ENCODE measurements at places on chromosomes 2 and 18.

DNA sequence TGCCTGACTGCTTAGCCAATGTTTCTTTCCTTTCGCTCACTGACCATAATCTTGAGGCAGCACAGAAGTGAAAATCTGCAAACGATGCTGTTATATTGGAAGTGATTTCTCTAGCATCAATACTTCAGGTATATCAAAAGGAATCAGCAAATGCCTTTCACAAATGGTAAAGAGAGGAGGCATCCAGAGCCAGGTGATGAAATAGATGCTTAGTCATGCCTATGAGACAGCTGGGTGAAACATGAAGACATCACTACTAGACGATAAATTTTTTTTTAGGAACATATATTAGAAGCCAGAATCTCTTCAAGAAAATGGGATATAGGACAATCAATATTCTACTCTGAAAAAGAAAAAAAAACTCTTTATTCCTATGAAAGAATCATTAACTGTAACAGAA, 249.2 kb upstream of the SLC39A10 start:
- no peak for DNase-seq

DNA sequence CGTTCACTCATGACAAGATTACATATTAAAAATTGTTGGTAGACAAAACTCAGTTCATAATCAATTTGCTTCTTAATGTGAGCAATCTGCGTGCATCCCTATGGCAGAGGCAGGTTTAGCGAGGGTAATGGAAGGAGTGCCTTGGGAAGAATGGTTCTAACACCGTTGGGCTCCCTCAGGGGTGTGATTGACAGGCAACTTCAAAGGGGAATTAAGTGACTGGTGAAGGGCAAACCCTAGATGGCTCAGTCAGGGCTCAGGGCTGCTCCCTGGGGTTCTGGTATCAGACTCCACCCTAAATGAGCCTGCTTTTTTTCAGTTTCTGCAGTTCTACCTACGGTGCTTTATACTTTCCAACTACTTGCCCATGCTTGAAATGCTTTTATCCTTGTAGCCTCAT, 419.5 kb upstream of the CELF4 start:
- DNase-seq: no peak

GRCh38 chr2:237222601-237223041, 136.9 kb downstream of the COPS8 start:
- no peak for DNase-seq

- DNase-seq: no peak
Measured at GRCh38 chr2:65425276-65425675, 7.1 kb downstream of the SPRED2 start.

GRCh38 chr18:62372156-62372555, 47.0 kb downstream of the TNFRSF11A start:
- DNase-seq: no peak

DNA sequence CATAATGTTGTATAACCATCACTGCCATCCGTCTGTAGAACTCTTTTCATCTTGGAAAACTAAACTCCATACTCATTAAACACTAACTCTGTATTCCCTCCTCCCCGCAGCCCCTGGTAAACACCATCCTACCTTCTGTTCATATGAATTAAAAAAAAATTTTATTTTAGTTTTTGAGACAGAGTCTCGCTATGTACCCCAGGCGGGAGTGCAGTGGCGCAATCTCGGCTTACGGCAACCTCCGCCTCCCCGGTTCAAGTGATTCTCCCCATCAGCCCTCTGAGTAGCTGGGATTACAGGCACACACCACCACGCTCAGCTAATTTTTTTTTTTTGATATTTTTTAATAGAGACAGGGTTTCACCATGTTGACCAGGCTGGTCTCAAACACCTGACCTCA, 52.9 kb downstream of the RRM2 start:
- no peak for DNase-seq

DNA sequence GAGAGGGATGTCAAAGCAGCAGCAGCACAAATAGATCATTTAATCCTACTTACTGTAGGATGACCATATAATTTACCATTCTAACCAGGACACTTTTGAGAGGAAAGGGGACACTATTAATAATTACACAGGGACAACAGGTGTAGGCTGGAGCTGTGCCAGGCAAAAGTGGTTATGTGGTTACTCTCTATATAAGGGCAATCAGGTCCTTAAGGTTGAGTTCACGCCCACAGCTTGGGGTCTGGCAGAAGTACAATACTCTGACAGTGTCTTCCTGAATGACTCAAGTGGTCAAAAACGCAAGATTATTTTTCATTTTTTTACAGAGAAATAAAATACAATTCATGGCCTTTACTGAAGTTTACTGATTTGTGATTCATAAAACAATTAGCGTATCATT, 2.8 kb downstream of the PREPL start:
- peak; percentile 71 for DNase-seq

DNA sequence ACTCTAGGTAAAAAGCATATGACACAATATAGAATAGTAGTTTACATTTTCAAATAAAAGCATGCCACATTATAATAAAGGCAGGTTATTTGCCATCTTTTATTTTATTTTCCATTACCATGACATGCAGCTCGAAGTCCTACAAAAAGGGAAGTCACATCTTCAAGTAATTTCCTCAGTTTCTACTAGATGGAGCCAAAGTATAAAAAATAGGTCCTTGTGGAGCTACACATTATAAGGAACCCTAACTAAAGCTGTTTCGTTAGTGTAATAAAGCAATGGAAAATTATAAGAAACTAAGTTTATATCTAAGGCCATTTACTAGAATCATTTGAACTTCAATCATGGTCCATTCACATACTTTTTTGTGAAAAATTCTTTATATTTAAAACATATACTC, 674.5 kb downstream of the KCNJ3 start:
- DNase-seq: no peak

GRCh38 chr2:241637795-241638660, 535 bp downstream of the ATG4B start:
- DNase-seq: peak; percentile 65

DNA sequence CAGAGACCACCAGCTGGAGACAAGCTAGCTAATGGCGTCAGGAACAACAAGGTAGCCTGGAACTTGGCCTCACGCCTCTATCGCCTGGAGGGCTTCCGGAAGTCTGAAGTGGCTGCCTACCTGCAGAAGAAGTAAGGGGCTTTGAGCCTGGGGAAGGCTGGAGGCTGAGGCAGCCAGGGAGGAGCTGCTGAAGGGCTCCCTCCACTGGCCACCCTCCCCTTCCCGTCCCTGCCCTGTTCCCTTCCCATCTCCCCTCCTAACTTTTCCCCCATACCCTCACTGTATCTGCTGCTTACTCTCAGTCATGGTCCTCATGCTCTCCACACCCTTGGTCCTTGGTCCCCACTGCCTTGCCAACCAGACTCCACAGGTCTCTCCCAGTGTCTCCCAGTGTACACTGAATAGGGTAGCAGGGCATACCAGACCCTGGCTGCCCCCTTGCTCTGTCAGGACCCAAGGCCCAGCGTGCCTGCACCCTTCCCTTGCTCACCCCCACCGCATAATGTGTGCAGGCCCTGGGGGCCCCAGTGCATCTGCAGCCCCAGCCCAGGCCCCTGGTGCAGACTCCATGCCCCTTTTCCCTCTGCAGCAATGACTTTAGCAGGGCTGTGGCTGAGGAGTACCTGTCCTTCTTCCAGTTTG, 18.8 kb downstream of the PSD4 start:
- no peak for DNase-seq

GRCh38 chr2:157056200-157056676, 201.3 kb upstream of the GALNT5 start:
- DNase-seq: no peak

GRCh38 chr2:74571058-74571457, 16.5 kb downstream of the DOK1 start:
- DNase-seq: no peak

- DNase-seq: no peak
Measured at GRCh38 chr2:29946505-29946904, 25.1 kb upstream of the ALK start.

- no peak for DNase-seq
Measured at GRCh38 chr2:24262421-24262970, 87.6 kb downstream of the FAM228A start.

DNA sequence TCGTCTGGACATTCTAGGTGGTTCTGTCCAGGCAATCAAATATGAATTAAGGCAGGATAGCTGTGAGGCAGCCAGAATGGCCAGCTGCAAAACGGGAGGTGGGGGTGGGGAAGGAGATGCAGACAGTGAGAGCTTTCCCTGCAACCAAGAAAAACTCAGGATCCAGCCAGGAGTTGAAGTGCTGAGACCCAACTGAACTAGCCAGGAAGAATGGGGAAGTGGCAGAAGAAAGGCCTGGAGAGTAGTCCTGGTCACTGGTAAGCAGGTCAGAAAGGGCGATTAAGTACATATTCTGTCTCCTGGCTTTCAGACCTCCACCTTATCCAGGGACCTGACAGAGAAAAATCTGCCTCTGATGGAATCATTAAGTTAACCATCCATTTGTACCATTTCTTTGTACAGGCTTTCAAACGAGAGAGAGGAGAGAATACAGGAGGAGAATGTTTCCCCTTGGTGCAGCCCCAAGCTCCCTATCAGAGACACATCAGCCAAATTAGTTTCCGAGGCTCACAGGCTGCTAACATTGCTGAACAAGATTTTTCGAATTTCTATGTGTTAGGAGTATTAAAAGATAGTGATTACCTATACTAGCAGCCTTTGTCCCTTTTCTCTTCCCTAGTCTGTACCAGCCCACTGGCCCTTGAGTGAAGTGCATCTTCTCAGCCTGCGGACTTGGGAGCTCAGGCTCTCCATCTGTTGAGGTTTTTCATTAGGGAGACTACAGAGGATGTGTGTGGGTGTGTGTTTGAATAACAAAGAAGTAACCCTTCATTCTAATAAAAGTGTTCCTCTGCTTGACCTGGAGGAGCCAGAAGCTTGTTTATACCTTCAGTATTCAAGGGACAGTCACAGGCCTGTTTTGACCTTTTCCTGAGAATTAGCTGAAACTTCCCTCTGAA, 12.5 kb upstream of the HOXD1 start:
- no peak for DNase-seq

GRCh38 chr2:165886487-165887146, 67.0 kb downstream of the TTC21B start:
- no peak for DNase-seq

- no peak for DNase-seq
Measured at GRCh38 chr2:7429733-7430132, 512.5 kb downstream of the RNF144A start.

DNA sequence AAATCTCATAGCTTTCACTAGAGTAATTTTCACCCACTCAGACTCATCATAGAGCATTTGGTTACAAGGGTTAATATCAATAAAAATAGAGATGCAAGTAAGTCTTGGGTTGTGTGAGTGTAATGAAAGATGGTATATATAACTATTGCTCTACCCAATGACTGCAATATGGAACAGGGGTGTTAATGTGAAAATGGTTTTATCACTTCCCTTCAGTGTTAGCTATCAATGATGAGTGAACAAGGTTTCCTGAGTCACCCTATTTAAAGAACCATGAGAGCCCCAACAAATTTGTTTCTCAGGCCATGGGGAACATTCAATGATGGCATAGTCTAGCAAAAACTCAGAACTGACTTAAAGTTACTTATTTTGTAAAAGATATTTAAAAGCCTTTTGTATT, 1133.6 kb upstream of the ZEB2 start:
- no peak for DNase-seq

DNA sequence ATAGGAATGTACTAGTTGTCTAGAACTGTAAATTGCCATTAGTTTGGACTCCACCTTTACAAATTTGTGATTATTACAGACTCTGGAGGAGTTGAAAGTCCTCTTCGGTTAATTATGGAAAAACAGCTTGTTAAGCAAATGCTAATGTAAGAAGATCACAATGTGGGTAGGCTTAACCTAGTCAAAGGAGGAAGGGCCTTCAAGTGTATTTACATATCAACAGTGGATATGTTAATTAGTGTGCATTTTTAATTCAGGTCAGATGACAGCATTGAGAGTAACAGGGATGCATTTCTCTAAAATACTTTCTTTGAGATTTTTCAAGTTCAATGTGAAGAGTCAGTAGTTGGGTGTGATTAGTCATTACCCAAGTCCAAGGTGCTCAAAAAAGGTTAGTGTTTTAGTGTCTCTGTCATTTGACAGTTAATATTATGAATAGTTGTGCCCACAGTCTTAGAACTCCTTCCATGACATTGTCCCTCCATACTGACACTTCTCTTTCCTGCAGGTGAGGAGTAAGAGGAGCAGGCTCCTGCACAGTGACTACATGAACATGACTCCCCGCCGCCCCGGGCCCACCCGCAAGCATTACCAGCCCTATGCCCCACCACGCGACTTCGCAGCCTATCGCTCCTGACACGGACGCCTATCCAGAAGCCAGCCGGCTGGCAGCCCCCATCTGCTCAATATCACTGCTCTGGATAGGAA, 28.0 kb downstream of the CD28 start:
- no peak for DNase-seq

- DNase-seq: no peak
Measured at GRCh38 chr2:217657252-217657651, 345.5 kb downstream of the TNS1 start.

DNA sequence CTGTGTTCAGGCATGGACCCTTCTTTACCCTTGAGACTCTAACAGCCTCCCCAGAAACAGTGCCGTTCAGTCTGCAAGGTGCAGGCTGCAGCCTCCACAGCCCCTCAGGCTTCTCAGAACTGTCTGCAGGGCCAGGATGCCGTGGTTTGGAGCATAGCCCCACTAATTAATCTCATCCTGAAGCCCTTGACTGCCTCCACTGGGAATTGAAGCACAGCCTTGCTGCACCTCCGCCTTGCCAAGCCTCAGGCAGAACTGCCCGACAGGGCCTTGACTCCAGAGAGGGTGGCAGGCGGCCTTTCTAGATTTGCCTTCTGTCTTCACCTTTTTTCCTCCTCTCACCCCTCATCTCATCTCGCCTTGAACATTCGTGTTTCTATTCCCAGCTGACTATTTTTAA, 119.8 kb downstream of the NRP2 start:
- no peak for DNase-seq

DNA sequence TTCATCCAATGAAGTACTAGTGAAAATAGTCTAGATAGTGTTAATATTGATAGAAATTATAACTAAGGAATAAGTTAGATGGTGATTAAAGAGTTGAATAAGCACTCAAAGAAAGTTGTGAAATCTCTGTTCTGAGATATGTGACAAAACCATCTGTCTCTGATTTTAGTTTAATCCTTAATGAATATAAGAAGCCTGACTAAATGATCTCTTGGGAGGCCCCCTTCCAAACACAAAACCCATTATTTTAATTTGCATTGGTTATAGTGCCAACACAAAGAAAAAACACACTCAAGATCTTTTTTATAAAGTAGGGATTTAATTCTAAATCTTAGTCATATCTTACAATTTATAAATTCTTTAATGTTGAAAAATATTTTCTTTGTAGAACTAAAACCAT, 34.0 kb downstream of the SCN2A start:
- DNase-seq: no peak

GRCh38 chr2:197248623-197249022, 62.0 kb downstream of the ANKRD44 start:
- no peak for DNase-seq

- DNase-seq: no peak
Measured at GRCh38 chr2:195451160-195451559, 205.9 kb upstream of the SLC39A10 start.

GRCh38 chr2:44941551-44942234, at the start of gene SIX3:
Gene SIX3 (plus strand): TSS chr2:44941702. CDS start chr2:44942105, 403 bp downstream.
- no peak for DNase-seq

DNA sequence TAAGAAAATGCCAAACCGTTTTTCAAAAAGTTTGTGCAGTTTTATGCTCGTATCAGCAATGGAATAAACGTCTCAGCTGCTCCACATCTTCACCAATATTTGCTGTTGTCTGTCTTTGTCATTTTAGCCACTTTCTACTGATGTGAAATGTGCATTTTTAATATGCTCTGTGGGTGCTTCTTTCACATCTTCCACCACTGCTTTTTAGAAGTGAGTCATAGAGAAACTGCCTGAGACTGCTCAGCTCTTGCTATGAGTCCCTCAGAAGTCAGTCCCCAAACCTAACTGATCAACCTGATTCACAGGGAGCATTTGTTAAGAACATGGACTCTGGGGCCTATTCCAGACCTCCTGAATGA, 41.0 kb upstream of the EPC2 start:
- no peak for DNase-seq

Measured in lower lobe of right lung (tissue), 2 donors.